ENCODE measurements at places on chromosomes 2 and 18.
A peak's percentile ranks its signal among the peaks of the same experiment; 100 is the strongest.

- DNase-seq, result no peak
Measured at GRCh38 chr2:155846259-155846658, 486.3 kb downstream of the NR4A2 start.

DNA sequence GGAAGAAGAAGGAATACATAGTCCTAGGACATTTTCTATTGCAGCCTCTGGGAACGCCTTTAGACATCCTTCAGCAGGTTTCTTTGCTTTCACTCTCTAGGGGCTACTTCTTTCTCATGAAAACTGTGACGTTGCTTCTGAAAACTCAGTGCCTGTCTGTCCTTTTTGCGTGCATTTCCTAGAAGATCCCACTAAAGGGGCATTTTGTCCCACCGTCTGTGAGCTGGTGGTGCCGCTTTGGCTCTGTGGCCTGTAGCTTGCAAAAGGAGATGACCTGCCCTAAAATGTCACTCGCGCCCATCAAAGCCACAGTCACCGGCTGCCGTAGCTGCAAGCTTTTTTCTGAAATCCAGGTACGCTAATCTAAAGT lies 579 bp downstream of the STAT4 start:
- DNase-seq, result no peak

DNA sequence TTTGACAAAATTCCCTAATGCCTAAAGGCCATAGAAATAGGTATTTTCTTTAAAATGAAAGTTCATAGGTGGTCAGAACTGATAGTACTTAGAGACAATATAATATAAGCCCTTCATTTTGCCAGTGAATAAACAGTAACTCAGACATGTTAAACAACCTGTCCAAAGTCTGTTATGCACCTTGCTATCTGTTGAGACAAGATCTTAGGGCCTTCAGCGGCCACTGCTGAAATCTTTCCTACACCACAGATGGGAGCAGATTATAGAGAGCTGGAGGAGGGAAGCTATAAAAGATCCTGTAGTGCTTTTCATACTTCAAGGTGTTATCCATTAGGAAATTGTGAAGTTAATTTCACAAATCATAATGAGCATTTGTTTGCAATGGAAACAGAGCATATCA lies 13.8 kb downstream of the CERKL start:
- no peak for DNase-seq

- DNase-seq, result no peak
Measured at GRCh38 chr2:190333928-190334327, 9.5 kb upstream of the INPP1 start.

- peak; percentile 45 for DNase-seq
Measured at GRCh38 chr2:99572373-99573164, 82.8 kb upstream of the REV1 start.

DNA sequence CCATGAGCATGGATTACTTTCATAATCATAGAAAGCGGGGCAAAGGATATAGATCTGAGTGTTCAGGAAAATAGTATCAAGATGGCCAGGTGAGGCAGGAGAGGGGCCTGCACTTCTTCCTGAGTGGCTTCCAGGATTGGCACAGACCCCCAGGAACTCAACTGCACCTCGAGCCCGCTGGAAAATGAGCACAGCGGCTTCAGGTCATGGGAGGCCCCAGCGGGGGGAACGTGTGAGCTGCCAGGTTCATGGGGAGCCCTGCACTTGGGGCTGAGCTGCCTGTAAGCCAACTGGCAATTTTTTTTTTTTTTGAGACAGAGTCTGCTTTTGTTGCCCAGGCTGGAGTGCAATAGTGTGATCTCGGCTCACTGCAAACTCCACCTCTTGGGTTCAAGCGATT lies 81.5 kb upstream of the ODC1 start:
- DNase-seq, result no peak

DNA sequence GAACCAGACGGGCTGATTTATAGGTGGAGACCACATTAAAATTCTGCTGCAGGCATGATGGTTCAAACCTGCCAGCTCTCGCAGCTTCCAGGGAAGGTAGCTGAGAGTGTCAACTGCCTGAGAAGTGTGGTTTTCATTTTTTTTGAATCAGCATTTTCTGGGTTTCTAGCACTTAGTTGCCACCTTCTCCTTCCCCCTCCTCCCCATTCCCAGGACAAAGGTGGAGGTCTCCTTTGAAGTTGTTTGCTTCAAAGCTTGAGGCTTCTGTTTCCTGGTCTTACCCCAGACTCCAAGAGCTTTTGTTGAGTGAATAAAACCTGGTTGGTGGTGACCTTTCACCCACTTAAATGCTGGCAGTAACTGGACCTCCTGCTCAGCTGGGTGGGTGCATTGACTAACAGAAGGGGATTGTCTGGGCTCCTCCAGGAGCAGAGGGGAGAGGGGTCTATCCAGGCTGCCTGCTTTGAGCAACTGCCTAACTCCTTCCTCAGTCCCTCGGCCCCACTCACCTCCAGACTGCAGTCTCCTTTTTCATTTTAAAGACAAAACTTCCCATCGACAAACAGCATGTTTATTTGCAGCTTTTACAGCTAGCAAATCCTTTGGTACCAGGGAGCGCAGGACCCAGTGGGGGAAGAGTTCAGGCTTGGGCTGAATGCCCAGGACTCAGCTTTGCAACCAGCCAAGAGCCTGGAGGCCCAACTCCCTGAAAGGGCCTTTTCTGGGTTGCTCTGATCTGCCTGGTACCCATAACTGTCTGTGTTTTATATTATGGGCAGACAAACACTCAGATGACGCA lies 3.5 kb downstream of the RHOB start:
- DNase-seq, result no peak

- no peak for DNase-seq
Measured at GRCh38 chr2:187877391-187877790, 323.2 kb upstream of the TFPI start.

- DNase-seq, result no peak
Measured at GRCh38 chr2:188345426-188345825, 53.8 kb downstream of the GULP1 start.

All from NCI-H1105 treated with DMSO at 0.1 percent for 48 hours (cell line).